ENCODE measurements at places on chromosomes 5 and 9.
A peak's percentile ranks its signal among the peaks of the same experiment; 100 is the strongest.

DNA sequence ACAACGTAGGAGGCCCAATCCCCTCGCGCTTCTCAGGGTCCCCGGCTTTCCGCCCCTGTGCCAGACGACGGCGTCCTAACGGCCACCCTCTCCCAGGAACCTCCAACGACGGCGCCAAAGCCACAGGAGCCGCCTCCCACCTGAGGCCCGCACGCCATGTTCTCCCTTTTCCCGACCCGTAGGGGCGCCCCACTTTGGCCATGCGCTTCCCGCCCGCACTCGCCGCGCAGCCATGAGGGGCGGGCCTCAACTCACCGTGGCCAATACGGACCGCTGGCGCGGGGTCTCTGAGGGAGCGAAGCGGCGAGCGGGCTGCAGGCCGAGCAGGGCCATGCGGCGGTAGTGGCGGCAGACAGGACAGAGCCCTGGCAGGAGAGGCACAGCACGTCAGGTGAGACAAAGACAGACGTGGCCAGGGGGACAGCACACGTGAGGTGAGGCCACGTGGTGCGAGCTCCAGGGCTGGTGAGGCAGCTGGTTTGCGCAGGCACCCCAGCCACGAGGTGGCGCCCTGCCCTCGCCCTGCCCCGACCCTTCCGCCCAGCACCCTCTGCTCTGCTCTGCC is 1005.5 kb upstream of the PTPRD start:
- no peak overlapping the region for H3K4me3 ChIP-seq
- DNase-seq = peak; percentile 0
- no peaks in the 10 kb centered on the region for H3K4me1 ChIP-seq
- H3K27ac ChIP-seq = no peak overlapping the region
- no peaks in the 10 kb centered on the region for H3K27me3 ChIP-seq
- no peaks in the 10 kb centered on the region for H3K36me3 ChIP-seq

GRCh38 chr9:33517373-33517772 is 6.7 kb upstream of the ANKRD18B start:
- DNase-seq = no peak
- no peak overlapping the region for H3K27ac ChIP-seq
- H3K4me1 ChIP-seq = peaks cover 3% of the 10 kb centered on the region
- H3K36me3 ChIP-seq = no peaks in the 10 kb centered on the region

GRCh38 chr5:5523066-5523505 is 100.6 kb downstream of the ICE1 start:
- no peaks in the 10 kb centered on the region for H3K4me1 ChIP-seq
- H3K27me3 ChIP-seq = no peaks in the 10 kb centered on the region
- H3K4me3 ChIP-seq = no peak overlapping the region

- DNase-seq = no peak
- H3K27ac ChIP-seq = no peak overlapping the region
- H3K4me3 ChIP-seq = no peak overlapping the region
- H3K27me3 ChIP-seq = no peaks in the 10 kb centered on the region
Observed at GRCh38 chr5:75948438-75948837, 134.7 kb upstream of the SV2C start.

GRCh38 chr9:120889606-120890271 is 12.8 kb upstream of the PHF19 start:
- DNase-seq = no peak
- no peak overlapping the region for H3K4me3 ChIP-seq
- peaks cover 19% of the 10 kb centered on the region for H3K4me1 ChIP-seq
- no peaks in the 10 kb centered on the region for H3K27me3 ChIP-seq
- no peaks in the 10 kb centered on the region for H3K36me3 ChIP-seq
- peak overlapping the region; percentile 87 for H3K27ac ChIP-seq

GRCh38 chr5:93585767-93586385 is 2.9 kb downstream of the NR2F1 start:
- no peaks in the 10 kb centered on the region for H3K36me3 ChIP-seq
- peak overlapping the region; percentile 51 for H3K4me3 ChIP-seq
- H3K27ac ChIP-seq = peak overlapping the region; percentile 89
- DNase-seq = no peak

DNA sequence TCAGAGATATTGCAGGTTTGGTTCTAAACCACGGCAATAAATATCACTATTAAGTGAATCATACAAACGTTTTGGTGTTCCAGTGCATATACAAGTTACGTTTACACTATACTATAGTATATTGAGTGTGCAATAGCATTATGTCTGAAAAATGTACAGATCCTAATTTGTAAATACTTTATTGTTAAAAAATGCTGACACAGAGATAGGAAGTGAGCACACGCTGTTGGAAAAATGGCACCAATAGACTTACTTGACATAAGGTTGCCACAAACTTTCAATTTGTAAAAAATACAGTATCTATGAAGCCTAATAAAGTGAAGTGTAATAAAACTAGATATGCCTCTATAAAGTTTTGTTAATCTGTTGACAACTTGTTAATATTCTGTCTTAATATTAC is 16.0 kb downstream of the CFAP90 start:
- no peak overlapping the region for H3K27ac ChIP-seq
- H3K4me1 ChIP-seq = no peaks in the 10 kb centered on the region
- no peak overlapping the region for H3K4me3 ChIP-seq
- no peak for DNase-seq
